Stimulated activated CD4-positive, alpha-beta T cell treated with anti-CD3 and anti-CD28 coated beads, TNF-alpha, amount 100 ng/mL, for 4 hours (primary cell): ENCODE measurements at places on chromosomes 7 and 10.

DNA sequence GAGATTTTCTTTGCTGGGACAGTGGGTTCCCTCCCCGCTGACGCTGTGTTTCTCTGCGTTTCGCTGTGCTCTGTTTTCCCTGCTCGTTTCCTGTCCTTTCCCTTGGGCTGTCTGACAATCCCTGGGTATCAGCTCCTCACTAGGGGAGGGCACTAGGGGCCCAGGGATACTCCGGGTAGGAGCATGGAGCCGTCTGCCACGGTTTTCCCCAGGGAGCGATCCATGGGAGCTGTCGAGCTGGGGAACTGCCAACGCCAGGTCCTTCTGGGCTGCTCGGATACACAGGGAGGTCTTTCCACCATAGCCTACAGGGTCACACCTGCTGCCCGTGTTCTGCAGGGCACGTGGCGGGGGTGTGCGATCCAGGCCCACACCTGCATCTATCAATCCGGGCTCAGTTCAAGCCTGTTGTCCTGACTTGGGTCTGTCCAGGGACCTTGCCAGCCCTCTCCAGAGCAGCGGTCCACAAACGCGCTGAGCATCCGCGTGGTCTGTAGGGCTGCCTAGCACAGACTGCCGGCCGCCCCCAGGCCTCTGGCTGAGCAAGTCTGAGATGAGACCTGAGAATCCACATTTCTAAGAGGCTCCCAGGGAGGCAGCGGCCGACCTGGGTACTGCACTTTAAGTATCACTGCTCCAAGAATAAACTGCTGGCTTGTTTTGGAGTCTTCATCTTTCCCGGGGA lies 263.1 kb downstream of the ELFN1 start:
- DNase-seq = no peak

DNA sequence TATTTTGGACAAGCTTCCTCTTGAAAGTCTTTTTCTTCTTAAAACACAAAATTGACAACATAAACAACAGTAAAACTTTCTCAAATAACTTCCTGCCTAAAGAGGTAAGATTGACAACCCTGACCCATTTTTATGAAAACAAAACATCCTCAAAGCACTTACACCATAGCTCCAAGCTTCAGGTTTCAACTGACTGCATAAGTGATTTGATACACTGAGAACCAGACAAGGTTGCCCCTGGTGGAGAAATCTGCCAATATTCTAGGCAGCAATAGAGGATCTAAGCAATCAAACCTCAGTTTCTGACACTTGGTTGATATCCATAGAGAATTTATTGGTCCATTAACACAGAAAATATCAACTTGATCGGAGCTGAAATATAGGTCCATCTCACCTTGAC lies 147.8 kb downstream of the ELAPOR2 start:
- no peak for DNase-seq

DNA sequence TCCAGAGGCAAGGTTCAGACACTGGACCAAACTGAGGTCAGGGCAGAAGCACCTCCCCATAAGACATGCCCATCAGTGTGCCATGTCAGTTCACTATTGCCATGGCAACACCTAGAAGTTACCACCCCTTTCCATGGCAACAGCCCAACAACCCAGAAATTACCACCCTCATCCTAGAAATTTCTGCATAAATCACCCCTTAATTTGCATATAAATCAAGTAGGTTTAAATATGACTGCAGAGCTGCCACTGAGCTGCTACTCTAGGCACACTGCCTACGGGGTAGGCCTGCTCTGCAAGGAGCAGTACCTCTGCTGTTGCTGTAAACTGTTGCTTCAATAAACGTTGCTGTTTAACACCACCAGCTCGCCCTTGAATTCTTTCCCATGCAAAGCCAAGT lies 12.7 kb downstream of the STEAP2 start:
- DNase-seq = no peak

DNA sequence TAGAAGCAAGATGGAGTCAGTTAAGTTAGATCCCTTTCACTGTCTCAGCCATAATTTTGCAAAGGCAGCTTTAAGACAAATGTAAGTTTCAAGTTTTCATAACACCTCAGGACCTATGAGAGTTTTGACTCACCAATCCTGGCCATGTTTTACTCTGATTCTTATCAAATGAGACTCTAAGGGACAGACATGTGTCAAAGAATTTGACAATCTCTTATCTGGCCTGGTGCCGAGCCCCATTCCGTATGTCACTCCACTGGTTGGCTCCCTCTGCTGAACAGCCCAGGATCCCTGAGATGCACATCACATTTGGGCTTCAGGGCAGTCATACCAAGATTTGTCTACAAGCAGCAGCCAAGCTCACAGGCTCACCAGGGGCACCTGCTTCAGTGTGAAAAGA lies 187.6 kb upstream of the STK17A start:
- no peak for DNase-seq

DNA sequence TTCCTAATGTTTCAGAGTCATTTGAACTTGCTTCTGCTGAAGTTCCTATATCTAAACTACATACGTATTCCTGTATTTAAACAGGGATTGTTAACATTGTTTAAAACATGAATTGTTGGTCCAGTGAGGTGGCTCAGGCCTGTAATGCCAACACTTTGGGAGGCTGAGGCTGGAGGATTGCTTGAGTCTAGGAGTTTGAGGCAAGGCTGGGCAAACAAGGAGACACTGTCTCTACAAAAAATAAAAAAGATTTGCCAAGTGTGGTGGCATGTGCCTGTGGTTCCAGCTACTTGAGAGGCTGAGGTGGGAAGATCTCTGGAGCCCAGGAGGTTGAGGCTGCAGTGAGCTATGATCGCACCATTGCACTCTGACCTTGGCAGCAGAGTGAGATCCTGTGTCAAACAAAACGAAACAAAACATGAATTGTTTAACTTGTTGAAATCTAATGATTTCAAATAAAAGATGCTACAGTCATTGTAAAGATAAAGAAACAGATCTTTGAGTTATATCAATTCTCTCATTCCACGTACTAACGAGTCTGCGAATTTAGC lies 809.4 kb downstream of the TYW1 start:
- DNase-seq = no peak

DNA sequence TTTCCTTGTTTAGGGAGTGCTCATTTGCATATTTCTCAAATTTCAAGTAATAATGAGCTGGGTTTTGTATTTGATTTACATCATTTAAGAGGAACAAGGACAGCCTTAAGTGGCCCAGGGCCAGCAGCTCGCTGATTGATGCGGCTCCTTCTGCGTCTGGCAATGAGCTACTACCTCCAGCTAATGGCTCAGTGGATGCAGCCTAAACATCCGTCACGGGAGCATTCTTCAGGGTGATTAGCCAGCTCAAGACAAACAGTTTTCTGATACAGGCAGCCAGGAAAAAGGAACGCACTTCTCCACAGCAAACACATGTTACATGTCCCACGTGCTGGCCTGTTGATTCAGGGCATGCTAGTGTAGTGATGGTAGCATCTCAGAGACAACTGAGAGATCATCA lies 169.3 kb upstream of the TCERG1L start:
- no peak for DNase-seq

DNA sequence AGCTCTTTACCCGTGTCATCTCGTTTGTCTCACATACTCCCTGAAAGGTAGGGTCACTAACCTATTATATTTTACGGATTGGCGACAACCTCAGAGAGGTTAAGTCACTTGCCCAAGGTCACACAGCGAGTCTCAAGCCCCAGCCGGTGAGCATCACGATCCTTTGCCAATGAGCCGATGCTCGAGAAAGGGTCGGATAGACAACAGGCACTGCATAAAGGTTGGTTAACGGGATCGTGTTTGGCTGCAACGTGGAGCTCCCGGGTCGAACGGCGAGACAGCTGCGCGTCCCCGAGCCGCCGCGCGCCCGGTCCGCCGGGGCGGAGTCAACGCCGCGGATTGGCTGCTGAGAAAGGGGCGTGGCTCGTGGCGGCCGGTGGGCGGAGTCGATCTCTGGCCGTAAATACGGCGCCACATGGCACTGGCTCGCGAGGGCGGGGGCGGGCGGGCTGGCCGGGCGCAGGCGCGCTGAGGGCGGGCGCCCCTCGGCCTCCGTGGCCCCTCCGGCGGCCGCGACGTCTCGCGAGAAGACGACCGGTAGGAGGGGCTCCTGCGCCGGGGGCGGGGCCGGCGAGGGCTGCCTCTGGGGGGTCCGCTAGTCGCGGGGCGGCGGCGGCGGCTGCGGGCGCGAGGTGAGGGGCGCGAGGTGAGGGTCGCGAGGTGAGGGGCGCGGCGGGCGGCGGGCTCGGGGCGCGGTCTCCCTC lies at the start of gene CHST12:
CHST12 (plus strand) TSS at position 598 of the 704 bp plus-strand sequence. CDS start 29,029 bp downstream, outside the sequence.
- DNase-seq = peak; percentile 89

DNA sequence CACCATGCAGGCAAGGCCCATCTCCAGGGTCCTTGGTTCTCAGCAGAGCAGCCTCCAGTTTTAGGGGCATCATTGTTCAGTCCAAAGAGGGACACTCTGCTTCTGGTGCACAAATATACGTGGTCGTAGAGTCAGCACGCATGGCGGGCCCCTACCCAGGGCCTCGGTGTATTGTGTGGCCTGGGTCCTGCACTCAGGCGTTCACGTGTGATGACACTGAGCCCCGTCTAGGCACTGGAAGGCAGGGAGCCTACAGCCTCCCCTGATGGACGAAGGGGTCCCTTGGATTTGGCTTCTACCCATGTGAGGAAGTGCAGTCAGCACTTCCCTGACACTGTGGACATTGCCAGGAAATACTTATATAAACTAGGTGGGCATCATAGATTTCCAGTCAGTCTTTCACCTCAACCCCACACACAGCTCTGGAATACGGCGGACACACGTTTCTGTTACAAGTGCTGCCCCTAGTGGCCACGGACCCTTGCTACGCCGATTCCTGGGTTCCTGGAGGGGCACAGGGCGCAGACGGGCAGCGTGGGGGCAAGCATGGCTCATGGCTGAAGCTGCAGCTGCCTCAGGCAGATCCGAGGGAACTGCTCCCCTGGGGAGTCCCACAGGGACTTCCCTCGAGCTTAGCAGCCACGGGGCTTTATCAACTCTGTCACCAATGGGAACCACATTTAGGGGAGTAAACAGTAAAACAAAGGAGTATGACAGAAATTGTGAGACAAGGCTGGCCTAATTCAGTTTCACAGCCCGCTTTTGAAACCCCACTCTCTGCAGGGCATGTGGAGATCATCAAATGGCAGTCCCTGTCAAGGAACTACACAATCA lies 25.4 kb downstream of the AIFM2 start:
- no peak for DNase-seq

DNA sequence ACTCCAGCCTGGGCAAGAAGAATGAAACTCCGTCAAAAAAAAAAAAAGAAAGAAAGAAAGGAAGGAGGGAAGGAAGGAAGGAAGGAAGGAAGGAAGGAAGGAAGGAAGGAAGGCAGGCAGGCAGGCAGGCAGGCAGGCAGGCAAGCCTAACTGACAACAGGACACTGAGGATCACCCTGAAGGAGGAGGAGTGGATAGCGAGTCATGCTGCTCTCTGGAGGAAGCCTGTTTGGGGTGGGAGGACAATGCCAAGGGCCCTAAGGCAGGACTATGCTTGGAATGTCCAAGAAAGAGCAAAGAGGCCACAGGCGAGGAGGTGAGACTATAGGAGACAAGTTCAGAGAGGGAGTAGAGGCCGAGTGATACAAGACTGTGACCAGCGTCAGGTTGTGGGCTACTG lies 107.0 kb upstream of the PARD3 start:
- no peak for DNase-seq

GRCh38 chr7:137718355-137718754 lies 128.4 kb downstream of the DGKI start:
- no peak for DNase-seq

DNA sequence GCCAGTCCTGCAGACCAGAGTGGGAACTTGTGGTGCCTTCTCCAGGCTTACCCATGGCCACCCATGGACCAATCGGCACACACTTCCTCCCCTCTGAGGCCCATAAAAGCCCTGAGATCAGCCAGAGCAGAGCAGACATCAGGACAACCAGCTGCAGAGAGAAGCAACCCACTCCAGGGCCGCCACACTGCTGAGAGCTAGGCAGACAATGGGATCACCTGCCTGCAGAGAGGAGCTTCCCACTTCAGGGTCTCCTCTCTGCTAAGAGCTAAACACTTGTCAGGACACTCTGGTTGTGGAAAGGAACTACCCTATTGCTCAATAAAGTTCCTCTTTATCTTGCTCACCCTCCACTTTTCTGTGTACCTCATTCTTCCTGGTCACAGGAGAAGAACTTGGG lies 34.0 kb downstream of the C7orf25 start:
- no peak for DNase-seq

GRCh38 chr10:72316748-72317435 lies 37.8 kb downstream of the DNAJB12 start:
- no peak for DNase-seq

DNA sequence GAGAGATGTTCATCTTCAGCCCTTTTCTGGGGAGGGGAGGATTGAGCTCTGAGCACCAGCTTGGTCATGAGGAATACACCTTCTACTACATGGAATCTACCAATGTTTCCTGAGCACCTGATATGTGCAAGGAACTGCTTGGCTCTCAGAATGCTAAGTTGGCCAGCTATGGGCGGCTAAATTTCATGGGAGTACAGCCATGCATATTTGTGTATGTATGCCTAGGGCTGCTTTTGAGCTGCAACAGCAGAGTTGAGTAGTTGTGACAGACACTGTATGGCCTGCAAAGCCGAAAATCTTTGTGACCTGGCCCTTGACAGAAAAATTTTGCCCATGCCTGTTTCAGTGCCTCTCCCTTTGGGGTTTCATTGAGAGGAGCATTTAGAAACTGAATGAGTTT lies 44.9 kb downstream of the NPY start:
- no peak for DNase-seq

GRCh38 chr7:93475811-93476210 lies 98.7 kb downstream of the CALCR start:
- DNase-seq = no peak

- DNase-seq = no peak
Observed at GRCh38 chr10:12822126-12822892, 179.2 kb downstream of the CCDC3 start.

GRCh38 chr10:87505366-87506111 lies 846 bp downstream of the MINPP1 start:
- DNase-seq = peak; percentile 31

- no peak for DNase-seq
Observed at GRCh38 chr10:127694580-127695193, 42.3 kb upstream of the FOXI2 start.

DNA sequence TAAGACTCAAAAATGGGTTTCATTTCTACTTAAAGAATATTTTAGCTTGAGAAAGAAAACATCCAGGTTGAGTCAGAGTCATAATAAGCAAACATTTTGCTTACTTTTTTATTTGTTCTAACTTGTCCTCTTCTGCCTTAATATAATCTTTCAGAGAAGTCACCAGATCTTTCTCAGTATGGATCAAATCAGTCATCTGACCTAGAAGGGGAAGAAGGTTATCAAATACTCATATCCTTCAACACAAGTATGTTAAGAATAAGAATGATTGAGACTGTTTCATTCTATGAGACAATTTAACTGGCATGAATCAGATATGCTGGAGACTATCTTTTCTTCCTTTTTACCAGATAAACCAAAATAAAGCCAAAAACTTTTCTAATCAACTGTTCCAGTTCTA lies 23.0 kb downstream of the P4HA1 start:
- no peak for DNase-seq

- DNase-seq = no peak
Observed at GRCh38 chr10:77590344-77591237, 47.0 kb downstream of the KCNMA1 start.

- DNase-seq = no peak
Observed at GRCh38 chr7:107824858-107825257, 21.8 kb upstream of the SLC26A3 start.
